ENCODE measurements at places on chromosomes 2 and 18.

GRCh38 chr2:192544371-192544955 lies 349.7 kb upstream of the TMEFF2 start:
- DNase-seq = no peak

GRCh38 chr2:157528963-157529751 lies 85.3 kb upstream of the CYTIP start:
- DNase-seq = no peak

GRCh38 chr2:206125901-206126300 lies 33.3 kb downstream of the NDUFS1 start:
- DNase-seq = no peak

GRCh38 chr2:167122389-167122788 lies 234.1 kb downstream of the XIRP2 start:
- no peak for DNase-seq

DNA sequence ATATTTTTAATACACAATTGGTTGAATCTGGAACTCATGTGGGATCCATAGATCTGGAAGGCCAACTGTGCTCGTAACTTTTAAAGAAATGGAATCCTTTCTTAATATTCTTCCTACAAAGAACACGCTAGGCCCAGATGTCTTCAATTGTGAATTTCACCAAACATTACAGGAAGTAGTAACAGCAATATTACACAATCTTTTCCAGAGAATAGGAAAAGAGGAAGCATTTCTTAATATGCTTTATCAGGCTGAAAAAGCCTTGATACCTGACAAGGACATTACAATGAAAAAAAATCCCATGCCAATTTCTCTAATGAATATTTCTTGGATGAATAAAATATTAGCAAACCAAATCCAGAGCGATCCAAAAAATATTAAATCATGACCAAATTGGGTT lies 80.3 kb upstream of the HAAO start:
- peak; percentile 59 for DNase-seq

DNA sequence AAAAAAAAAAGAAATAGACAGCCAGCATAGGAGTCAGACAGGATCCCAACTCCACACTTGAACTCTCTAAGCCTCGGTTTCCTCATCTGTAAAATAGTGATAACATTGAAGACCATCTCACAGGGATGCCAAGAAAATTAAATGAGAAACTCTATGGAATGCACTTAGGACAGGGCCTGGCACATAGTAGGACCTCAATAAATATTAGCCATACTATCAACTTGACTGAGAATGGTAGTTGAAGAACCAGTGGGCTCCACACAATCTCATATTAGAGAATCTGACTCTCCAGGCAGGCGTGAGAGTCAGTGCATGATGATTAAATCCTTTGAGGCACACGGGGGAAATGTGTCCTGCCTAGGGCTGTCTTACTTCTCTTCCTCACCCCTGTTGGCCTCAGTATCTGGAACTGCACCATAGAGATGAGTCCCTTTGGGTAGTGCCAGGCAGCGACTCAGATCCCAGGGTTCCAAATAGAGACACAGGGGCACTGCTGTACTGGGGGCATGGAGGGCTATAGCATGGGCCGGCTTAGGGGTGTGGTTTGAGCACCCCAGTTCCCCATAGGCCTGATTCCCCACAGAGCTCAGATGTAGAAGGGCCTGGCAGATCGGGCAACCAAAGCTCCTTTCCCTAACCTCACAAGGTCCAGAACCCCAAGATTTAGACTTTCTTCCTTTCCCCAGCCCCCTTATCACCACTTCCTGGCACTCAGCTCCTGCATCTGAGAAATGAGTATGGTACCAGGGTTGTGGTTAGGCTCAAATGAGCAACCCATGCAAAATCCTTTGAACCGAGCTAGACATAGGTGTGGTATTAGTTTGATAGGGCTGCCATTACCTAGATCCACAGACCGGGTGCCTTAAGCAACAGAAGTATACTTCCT lies 51.3 kb upstream of the CAB39 start:
- peak; percentile 55 for DNase-seq

DNA sequence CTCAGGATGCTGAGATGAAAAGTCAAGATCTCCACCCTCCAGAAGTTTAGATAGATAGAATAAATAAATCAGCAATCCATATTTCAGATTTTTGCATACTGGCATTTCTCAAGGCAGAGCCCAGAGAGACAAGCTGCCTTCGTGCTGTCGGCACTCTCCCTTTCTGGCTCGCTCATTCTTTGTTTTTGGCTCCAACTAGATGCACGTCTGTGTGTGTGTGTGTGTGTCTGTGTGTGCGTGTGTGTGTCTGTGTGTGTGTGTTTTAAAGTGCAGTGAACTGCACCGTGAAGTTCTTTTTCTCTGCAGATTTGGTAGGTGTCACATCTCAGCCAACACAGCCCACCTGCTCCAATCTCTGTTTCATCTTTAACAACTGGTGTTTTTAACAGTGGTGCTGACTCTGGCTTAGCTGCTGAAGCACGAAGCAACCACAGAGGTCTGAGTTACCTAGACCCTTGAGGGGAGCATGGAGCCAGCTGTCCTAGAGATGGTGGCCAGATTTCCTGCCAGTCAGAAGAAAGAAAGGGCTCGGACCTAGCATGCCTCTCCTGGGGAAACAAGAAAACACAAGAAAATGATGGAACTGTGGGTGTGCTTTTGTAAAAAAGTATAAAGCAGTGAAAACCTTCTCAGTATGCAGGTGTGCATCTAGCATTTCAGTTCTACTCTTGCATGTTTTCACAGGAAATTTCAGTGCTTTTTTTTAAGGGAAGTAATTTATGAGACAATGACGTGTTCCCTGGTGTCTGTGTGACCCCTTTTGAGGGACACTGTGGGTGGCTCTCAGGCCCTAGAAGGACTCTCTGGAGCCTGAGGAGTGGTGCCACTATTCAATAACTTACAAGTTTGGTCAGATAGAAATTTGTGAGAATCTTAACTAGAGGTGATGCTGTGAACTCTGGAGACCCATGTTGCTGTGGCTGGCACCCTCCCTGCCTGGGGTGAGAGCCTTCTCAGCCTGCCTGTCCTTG lies 364.3 kb downstream of the RNF144A start:
- no peak for DNase-seq

DNA sequence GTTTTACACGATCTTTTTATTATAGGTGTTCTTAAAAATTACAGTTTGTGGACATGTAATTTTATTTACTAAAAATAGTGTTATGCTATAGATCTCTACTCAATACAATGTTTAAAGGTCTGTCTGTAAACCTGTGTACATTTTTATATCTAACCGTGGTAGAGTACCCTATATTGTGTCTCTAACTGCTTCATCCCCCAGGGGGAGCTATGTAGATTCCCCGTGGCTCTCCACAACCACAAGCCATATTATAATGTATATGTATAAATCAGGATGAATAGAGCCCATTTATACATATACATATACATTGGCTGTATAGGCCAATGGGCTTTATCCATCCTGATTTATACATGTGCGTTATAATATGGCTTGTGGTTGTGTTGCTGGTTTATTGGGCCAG lies 59.4 kb downstream of the ADAM23 start:
- DNase-seq = no peak

DNA sequence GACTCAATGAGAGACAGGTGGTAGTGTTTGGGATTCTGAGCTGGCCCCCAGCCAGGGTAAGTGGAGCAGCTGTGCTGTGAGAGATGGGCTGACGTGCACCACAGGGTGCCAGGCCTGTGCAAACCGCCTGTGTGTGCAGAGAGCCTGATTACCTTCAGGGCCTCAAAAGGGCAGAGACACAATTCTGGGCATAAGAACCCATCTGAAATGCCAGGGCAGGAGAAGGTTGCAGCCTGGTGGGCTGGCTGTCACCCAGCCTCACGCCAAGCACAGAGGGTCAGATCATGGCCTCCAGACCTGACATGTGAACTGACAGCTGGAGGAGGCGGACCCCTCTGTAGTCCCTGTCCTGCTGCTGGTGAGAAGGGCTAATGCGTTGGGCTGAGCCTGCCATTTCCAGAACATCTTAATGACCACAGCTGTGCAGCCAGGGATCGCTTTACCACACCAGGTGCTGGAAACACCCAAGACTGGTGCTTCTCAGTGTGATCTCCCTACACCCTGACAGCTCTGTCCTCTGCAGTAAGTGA lies 100.9 kb downstream of the ARL4C start:
- no peak for DNase-seq

- no peak for DNase-seq
Observed at GRCh38 chr2:196594158-196594557, 45.4 kb upstream of the CCDC150 start.

GRCh38 chr2:219491278-219491963 lies 7.3 kb upstream of the GMPPA start:
- DNase-seq = no peak

DNA sequence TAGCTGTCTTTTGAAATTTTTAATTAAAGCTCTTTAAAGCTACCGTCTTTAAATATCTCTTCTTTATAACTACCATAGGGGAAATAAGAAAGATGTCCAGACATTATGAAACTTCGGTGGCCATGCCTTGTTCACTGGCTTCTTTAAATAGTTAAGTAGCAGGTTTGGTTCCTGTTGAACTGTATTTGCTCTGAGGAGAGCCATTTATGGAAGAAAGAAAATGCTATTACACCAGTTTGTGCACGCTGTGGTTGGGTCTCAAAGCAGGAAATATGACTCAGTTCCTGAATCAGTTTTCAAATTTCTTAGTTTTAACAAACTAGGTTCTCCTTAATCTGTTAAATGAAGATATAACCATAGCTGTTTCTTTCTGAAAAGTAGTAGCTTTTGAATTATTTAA lies 12.2 kb downstream of the ARPC2 start:
- peak; percentile 94 for DNase-seq

GRCh38 chr2:127424598-127425520 lies 6.6 kb downstream of the PROC start:
- no peak for DNase-seq

DNA sequence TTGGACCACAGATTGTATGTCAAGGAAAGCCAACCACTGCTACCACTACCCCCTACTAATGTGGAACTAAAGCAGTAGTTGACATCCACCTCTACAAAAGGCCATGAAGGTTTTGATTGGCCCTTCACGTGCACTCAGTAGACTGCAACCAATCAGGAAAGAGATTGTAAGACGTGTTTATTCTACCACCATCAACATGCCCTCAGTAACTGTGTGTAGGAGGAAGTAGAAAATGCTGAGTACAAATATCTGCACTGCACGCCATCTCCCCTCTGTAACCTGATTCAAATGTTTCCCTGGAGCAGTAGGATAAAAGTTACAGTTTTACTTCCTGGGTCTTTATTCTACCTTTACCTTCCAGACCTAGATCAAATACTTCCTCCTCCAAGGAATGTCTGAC lies 2.9 kb upstream of the CASP10 start:
- peak; percentile 44 for DNase-seq

GRCh38 chr2:21633911-21634310 lies 510.1 kb downstream of the TDRD15 start:
- DNase-seq = no peak

DNA sequence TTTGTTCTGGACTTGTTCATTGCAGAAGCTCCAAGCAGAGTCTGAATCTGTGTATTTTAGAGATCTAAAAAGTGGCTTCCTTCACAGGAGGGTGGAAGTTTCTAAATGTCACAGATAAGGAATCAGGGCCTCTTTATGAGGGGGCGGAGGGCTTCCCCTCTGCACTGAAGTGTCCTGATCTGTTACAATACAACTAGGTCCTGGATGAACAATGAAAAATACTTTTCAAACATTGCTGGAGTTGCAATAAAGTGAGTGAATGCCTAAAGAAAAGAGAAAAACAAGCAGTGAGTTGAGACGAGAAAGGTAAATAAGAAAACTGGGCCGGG lies 179.3 kb upstream of the HDAC4 start:
- no peak for DNase-seq

GRCh38 chr2:173264603-173265366 lies 89.9 kb upstream of the CDCA7 start:
- peak; percentile 93 for DNase-seq

DNA sequence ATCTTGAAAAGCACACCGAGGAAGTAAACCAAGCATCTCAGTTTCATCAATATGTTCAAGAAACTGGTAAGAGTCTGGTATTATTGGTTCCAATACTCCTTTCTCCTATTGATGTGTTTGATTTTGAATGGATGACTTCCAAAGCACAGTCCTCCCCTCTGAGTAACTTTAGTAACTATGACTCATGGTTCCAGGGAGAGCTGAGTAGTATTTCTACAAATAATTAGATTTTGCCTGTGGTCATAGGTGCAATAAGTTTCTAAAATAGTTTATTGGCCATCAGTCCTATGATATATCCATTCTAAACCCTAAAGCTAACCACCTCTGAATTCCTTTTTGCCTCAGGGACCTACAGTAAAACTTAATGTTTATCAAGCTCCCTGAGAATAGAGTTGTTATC lies 352.4 kb downstream of the XIRP2 start:
- DNase-seq = no peak

DNA sequence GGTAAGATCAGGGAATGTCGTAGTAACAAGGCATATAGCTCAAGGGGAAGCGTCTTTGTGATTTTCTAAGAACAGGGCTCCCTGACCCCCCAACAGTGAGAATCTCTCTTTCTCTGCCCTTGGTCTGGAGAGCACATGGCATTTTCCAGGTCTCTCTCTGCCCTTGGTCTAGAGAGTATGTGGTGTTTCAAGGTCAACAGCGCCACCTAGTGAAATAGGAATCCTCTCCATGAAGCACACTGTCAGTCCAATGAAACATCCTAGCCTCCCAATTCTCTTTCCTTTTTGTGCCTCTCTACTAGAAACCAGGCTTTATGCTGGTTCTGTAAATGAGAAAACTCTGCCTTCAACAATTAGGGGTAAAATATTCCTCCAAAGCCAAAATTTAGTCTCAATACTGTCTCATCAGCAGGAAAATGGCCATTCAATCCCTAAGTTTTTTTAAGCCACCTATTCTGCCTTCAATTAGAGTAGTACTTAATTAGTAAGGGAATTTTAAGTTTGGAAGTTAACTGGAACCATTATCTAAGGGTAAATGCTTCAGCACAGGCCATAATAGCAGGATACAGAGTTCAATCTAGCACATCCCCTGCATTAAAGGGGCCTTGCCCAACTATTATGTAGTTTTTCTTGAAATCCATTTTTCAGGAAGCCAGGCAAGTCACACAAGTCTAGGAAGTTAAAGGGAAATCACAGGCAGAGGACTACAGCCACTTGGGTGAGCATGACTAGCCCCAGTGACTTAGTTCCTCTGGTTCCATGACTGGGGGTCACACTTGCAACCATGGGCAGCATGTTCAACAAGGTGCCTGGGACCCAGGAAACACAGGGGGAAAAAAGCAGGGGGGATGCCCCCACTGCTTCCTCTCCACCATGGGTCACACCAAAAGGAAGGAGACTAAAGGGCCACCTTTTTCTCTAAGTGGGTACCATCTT lies 12.4 kb downstream of the DYM start:
- DNase-seq = peak; percentile 79

- no peak for DNase-seq
Observed at GRCh38 chr18:3427944-3428343, 22.0 kb upstream of the TGIF1 start.

- no peak for DNase-seq
Observed at GRCh38 chr2:237601453-237602116, 11.1 kb upstream of the RAB17 start.
